Inflammatory macrophage (primary cell): ENCODE measurements at places on chromosomes 7 and 10.

- DNase-seq, result no peak
Observed at GRCh38 chr10:25508112-25508815, 333.5 kb downstream of the GPR158 start.

DNA sequence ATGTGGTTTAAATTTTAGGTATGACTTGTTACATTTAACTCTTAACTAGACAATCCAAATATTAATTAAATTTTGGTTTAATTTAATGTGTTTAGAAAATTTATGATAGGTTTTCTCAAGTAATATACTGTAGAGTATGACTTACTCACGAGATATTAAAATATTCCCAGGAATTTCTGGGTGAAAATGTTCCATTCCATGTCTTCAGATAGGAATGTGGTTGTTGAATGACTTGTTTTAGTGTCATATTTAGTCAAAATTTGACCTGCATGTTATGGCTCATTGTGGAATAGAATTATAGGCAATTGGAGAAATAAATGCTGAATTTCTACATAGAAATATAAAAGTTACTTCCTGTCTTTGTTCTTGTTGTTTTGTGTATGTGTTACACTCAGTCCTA lies 46.7 kb downstream of the SHOC2 start:
- no peak for DNase-seq

- DNase-seq, result no peak
Observed at GRCh38 chr10:74113546-74113945, 37.1 kb downstream of the AP3M1 start.

- no peak for DNase-seq
Observed at GRCh38 chr7:105816954-105817615, 59.3 kb downstream of the ATXN7L1 start.

DNA sequence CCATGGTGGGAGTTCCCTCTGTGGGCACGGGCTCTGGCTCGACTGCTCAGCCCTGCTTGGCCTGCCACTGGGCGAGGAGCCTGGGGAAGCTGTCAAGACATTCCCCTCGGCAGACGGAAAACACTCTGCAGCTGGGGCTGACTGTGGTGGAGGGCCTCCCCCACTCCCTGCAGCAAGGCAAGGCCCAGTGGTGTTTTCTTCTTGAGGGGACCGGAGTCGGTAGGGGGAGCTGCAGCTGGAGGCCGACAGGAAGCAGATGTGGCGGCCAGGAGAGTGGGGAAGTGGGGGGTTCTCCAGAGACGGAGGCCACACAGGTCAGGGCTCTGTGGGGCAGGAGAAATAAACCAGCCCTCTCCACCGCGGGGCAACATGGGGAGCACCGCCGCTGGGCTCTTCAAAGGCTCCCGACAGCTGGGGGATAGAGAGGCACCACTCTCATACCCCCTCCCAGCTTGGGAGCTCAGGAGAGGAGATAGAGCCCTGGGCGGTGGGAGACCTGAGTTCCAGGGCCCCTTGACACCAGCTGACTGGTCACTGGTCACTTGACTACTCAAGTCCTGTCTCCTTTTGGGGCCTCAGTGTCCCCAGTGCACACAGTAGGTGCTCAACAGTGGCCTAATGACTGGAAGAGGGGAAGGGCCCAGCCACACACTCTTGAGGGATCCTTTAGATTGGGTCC lies 43.4 kb downstream of the PPIF start:
- DNase-seq, result no peak

GRCh38 chr7:35753761-35754603 lies 46.9 kb upstream of the SEPTIN7 start:
- no peak for DNase-seq

- no peak for DNase-seq
Observed at GRCh38 chr10:103540722-103541121, 47.2 kb downstream of the NEURL1 start.

- DNase-seq, result no peak
Observed at GRCh38 chr10:1175956-1176565, 119.9 kb downstream of the WDR37 start.

DNA sequence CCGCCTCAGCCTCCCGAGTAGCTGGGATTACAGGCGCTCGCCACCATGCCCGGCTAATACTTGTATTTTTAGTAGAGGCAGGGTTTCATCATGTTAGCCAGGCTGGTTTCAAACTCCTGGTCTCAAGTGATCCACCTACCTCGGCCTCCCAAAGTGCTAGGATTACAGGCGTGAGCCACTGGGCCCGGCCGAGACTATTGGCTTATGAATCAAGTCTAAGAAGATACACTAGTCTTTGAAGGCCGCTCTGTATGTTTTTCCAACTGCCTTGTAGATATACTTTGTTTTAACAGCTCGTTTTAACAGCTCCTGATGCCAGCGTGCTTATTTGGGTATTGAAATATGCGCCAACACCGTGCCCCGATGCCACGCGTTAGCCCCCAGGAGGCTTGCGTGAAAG lies 136.4 kb upstream of the SH2B2 start:
- DNase-seq, result no peak

DNA sequence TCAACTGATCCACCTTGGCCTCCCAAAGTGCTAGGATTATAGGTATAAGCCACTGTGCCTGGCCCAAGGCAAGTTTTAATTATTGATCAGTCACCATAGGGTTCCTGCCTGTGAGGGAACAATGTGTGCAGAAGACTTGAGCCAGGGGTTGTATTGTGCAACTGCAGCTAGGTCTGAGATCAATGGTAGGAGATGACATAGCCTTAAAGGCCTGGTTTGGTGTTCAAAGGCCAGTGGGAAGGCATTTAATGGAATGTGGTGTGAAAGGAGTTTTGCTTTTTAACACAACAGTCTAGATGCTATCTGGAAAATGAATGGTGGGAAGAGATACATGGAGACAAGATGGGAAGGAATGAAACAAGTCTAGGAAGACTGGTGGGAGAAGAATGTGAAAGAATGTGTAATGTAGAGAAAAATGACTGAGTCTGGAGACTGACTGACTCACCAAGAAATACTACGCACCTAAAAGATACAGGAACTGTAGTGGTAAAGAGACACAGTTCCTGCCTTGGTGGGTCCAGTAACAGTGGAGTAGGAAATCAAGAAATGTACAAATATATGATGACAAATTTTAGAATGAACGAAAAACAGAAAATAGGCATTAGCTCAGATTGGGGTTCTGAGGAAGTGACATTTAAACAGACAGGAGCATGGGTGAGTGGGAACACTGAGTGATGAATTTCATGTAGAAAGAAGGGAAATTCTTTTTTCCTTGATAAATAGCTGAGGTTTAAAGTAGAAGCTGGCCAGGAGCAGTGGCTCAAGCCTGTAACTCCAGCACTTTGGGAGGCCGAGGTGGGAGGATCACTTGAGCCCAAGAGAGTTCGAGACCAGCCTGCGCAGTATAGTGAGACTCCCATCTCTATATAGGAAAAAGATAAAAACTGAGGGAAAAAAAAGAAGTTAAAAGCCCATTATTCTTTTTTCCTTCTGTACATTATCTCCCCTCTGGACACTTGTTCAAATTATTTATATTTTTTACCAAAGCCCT lies 9.4 kb downstream of the HNRNPF start:
- DNase-seq, result peak; percentile 29

DNA sequence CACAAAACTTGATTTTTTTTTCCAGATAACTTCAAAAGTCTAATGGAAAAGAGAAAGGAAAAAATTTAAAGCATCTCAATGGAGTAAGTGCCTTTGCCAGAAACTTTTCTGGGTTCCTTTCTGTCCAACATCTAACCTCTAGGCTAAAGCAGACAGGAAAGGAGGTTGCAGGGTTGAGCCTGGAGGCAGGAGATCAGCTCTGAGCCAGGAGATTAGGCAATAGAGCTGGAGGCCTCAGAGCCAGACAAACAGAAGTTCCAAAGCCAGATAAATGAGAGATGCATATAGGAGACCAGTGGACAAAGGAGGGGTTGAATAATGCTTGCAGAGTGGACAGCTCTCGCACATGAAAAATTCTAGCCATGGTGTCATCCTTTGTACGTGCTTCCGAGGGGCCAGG lies 42.9 kb downstream of the CHN2 start:
- no peak for DNase-seq

DNA sequence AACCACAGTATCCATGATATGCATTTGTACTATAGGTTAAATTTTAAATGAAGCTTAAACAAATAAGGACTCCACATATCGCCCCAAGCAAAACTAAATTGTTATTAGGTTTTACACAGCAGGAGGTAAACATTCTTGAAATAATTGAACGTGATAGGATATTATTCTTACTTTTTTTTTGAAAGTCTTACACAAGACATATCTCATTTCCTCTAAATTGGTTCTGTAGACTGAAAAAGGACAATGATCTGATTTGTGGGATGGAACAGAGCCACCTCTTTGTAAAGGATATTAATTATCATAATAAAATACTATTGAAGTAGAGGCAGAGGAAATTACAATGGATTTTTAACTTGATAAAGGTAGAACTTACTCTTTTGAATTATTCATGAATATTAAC lies 155.1 kb upstream of the SEMA3D start:
- no peak for DNase-seq

DNA sequence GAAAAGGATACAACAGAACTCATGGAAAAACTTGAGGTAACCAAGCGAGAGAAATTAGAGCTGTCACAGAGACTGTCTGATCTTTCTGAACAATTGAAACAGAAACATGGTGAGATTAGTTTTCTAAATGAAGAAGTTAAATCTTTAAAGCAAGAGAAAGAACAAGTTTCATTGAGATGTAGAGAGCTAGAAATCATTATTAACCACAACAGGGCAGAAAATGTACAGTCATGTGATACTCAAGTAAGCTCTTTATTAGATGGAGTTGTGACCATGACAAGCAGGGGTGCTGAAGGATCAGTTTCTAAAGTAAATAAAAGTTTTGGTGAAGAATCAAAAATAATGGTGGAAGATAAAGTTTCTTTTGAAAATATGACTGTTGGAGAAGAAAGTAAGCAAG lies 62.1 kb downstream of the AKAP9 start:
- no peak for DNase-seq

GRCh38 chr10:62046522-62047227 lies 145.2 kb downstream of the ARID5B start:
- peak; percentile 26 for DNase-seq

DNA sequence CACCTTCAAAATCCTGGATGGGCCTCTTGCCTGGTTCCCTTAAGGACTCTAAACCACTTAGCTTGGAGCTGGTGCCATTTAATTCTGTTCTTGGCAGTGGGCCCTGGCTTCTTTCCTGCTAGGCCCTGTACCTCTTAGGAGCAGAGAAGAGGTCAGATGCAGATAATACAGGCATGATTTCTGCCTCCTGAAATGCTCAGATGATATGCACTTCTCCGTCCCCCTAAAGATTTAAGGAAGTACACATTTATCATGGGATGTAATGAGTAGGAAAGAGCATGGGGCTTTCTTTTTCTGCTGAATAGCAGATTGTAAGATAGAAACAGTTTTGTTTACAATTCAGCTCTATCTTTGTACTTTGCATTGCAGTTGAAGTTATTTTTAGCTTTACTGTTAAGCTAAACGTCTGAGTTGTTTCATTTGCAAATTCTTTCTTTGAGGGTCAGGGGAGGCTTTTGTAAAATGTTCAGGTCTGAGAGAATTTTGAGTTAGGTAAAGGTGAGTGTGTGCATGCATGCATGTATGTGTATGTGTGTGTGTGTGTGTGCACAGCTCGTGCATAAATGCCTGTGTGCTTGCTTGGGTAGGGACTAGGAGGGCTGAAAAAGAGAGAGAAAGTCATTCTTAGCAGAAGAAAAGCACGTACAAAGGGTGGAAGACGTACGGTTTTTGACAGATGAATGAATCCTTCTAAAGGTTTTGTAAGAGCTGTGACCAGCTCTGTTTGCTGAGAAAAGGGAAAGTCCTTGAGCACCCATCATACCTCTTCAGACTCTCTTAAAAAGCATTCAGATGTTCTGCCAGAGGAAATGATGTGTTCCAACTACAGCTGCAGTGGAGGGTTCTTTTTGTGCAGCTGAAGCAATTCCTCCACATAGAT lies 364.2 kb downstream of the AUTS2 start:
- peak; percentile 12 for DNase-seq

DNA sequence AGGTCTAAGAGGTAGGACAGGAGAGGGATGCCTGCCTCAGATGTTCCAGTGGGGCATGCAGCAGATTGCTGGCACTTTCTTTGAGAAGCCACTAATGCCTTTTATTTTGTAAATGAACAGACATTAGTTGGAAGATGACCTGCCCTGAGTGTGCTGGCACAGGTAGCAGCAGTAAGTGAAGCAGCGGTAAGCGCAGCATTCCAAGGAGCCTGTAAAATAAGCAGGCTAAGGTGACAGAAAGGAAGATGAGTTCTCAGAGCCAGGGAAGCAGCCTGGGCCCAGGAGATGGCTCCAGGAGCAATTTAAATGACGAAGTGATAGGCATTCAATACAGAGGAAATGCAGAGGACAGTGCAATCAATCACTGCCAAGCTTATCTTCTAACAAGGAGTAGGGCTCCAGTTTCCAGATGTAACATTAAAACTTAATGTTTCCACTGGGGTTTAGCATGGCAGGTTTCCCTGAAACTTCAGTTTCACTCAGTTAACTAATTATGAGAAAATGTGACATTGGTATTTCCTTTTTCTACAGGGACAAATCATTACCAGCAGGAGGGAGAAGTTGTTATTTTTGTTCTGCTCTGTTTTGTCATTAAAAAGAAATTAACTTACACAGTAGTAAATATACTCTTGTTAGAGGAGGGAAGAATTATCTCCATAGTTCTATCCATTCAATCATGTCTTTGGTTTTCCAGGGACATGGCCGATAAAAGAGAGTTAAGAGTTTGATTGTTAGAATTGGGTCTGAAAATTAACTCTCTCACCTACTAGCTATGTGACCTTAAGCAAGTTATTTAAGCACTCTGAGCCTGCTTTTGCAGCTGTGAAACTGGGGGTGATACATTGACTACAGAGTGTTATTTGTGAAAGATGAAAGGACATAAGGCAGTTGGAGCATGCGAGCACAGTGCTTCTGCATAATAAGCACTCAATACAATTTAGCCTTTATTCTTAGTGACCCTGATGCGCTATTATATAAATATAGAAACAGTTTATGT lies 96.6 kb upstream of the PTN start:
- no peak for DNase-seq

GRCh38 chr10:33180390-33180789 lies 154.1 kb downstream of the NRP1 start:
- DNase-seq, result no peak

- DNase-seq, result no peak
Observed at GRCh38 chr10:130169136-130169859, 33.1 kb downstream of the GLRX3 start.

DNA sequence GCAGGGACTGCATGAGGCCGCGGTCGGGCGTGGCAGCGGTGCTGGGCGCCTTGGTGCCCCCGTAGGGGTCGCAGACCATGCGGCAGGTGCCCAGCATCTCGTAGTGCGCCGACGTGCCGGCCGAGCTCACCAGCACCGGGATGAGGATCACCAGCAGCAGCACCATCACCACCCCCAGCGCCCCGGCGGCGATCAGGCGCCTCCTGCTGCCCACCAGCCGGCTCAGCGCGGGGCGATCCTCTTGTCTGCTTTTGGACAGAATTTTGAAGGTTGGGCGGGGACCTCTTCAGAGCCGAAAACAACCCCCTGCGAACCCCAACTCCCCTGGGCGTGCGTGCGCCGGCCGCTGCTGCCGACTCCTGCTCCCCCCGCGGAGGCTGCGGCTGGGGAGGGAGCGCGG lies 779 bp downstream of the C1QL3 start:
- peak; percentile 12 for DNase-seq

GRCh38 chr10:103444478-103444877 lies 7.7 kb downstream of the CALHM2 start:
- no peak for DNase-seq
